ENCODE measurements at places on chromosomes 6 and 20.

DNA sequence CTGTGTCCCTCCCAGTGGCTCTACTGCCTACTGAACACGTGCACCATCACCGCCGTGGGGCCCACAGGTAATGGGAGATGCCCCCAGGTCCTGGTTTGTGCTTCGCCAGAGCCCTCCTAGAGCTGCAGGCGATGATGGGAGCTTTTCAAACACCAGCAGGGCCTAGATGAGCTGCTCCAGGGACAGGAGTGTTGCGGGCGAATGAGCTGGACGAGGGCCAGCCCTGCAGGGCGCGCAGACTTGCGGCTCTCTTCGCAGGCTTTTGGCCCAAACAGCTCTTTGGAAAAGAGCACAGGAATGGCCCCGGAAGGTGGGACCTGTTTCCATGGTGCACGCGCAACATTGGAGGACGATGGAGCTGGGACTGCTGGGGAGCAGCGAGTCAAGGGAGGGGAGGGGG lies 409.3 kb upstream of the SULF2 start:
- DNase-seq, result no peak

DNA sequence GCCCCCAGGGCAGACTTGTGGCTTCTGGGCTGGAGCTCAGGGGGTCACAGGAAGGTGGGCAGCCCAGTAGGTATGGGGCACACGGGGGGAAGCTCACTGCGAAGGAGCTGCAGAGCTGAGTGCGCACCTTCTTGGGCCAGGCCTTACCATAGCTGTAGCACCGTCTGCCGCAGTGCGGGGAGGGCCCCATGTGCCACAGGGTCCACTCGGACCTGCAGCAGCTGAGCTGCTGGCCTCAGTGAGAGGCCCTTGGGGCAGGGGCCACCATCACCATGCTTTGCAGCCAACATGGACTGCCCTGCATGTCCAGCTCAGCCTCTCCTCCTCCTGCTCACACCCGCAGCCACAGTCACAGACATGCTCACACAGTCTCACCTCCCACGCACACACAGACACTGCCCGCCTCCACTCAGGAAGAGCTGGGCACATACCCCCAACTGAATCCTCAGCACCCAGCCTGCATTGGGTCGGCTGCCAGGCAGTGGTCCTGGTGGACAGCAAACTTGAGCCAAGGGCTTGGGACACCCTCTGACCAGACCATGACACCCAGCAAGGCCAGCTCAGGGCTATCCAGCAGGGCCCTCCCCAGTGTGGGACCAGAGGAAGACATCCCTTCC lies 35.3 kb downstream of the YTHDF1 start:
- DNase-seq, result no peak

DNA sequence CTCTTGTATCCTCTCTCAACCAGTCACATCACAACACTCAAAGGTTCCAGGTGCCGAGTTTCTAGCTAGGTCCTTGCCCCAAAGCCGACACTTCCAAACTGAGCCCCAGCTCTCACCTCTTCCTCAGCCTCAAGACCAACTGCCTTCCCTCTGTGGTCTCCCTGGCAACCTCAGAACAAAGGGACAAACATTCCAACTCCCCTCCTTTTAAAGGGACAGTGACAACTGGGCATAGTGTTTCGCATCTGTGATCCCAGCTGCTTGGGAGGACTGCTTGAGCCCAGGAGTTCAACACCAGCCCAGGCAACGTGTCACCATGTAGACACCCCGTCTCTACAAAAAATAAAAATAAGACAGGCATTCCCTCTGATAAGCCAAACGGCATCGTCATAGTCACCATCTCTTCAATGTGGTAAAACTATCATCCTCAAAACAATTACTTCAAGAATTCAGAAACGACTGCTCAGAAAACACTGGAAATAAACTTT lies 11.3 kb downstream of the DIDO1 start:
- no peak for DNase-seq

DNA sequence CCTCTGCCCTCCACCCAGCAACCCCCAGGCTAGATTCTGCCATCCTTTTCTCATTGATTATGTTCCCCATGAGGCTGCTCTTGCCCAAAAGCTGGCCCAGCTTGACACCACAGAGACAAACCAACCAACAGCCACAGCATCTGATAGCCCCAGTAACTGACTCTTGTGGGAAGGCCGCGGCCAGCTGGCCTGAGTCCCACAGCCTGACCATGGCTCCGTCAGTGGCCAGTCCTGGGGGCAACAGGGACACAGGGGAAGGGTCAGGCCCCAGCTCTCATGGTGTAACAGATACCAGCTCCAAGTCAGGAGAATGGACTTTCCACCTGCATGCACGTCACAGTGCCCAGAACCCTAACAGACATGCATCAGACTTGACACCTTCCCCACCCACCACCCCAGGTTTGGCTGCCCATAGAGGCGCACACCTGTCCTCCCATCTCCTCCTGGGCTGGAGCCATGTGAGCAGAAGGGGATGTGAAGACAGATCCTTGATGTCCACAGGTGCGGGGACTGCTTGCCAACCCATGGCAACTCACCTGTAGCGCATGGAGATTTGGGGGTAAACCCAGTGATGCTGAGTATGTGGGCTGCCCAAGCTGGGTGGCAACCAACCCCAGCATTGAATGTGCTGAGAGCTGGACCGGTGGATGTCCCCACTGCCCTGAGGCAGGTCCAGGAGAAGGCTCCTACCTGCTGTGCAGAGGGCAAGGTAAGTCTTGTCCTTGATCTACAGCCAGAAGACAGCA lies 18.8 kb downstream of the RIPOR3 start:
- no peak for DNase-seq

- no peak for DNase-seq
Measured at GRCh38 chr6:147136057-147136456, 68.2 kb upstream of the STXBP5 start.

DNA sequence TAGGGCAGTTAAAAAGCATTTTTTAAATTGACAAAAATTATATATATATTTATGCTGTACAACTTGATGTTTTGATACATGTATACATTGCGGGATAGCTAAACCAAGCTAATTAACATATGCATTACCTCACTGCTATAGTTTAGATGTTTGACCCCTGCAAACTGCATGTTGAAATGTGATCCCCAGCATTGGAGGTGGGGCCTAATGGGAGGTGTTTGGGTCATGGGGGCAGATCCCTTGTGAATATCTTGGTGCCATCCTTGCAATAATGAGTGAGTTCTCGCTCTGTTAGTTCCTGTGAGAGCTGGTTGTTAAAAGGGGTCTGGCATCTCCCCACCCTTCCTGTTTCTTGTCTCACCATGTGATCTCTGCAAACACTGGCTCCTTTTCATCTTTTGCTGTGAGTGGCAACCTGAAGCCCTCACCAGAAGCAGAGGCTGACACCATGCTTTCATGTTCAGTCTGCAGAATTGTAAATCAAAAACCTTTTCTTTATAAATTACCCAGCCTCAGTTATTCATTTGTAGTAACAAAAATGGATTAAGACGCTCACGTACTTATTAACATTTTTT lies 111.8 kb downstream of the MCHR2 start:
- no peak for DNase-seq

- DNase-seq, result no peak
Measured at GRCh38 chr6:25219917-25220278, 59.3 kb upstream of the CARMIL1 start.

- DNase-seq, result no peak
Measured at GRCh38 chr6:149725785-149726184, 7.9 kb upstream of the LATS1 start.

DNA sequence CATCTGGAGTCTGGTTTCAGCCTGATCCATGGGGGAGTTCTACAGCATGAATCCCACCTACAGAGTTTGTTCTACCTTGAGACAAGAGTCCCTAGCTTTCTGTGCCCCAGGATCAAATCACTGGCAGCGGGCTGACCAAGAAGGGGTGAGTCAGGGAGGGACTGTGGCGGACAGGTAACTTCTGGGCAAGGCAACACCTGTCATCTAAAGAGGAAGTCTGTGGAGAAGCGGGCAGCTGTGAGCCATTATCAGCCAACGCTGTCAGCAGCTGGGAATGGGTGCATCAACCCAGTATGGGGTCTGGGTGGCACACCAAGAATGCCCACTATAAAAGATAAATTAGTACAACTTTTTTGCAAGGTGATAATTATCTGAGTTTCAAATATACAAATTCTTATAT lies 45.9 kb downstream of the UBE3D start:
- no peak for DNase-seq

DNA sequence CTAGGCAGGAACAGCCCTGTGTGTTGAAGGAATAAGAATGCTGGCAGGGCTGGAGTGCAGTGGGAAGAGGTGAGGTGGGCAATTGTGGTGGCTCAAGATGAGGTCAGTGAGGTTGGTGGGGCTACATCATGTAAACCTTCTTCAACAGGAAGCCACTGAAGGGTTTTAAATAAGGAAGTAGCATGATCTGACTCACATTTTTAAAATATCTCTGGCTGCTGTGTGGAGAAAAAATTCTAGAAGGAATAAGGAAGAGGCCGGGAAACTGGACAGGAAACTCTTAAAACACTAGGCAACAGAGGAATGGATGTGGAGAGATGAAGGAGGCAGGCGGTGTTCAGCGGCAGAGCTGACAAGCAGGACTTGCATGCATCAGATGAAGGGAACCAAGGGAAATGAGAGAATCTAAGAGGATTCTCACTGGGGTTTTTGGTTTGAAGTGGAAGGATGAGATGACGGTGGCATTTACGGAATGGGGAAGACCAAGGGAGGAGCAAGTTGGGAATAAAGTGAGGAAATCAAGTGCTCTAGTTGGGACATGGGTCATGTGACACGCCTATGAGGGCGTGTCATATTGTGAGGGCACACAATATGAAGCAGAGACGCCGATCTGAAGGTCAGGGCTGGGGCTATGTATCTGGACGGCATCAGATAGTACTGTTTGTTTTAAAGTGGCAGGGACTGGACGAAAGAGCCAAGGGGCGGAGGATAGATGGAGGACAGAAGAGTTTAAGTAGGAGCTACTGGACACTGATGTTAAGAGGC lies 18.2 kb downstream of the TMEM242 start:
- DNase-seq, result no peak

- no peak for DNase-seq
Measured at GRCh38 chr6:138959521-138959920, 28.5 kb downstream of the REPS1 start.

- DNase-seq, result peak; percentile 4
Measured at GRCh38 chr6:73262671-73263569, at the start of gene KHDC1. Gene KHDC1 (minus strand): TSS chr6:73263196. CDS start chr6:73242517, 20,679 bp downstream.

DNA sequence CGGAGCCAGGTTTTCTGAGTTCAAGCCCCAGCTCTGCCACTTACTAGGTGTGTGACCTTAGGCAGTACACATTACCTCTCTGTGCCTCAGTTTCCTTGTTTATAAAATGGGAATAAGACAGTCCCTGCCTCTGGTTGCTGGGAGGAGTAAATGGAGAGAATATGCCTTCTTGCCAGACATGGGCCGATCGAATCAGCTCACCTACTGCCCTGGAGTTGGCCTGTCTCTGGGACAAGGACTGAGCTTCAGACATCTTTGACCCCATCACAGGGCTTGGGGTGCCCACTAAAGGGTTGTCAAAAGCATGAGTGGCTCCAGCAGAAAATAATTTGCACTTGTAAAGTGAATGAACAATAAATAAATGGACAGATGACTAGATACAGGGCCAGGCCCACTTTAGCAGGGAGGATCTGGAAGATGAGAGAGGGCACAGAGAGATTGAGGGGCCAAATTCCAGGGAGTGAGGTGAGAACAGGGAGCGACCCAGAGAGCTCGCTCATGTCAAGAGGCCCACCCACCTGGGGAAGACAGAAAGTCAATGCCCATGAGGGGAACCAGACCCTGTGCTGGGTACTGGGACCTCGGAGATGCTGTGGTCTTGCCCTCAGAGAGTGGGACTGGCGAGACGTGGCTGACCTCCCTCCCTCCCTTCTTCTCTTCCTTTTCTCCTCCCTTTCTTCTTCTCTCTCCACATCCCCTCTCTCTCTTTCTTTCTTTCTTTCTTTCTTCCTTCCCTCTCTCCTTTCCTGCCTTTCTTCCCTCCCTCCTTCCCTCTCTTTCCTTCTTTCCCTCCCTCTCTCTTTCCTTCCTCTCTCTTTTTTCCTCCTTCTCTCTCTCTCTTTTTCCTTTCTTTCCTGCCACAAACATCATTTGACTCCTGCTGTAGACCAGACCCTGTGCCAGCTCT lies 3.9 kb upstream of the BPIFA2 start:
- DNase-seq, result no peak

GRCh38 chr20:32263398-32263954 lies 14.0 kb upstream of the KIF3B start:
- DNase-seq, result peak; percentile 18

DNA sequence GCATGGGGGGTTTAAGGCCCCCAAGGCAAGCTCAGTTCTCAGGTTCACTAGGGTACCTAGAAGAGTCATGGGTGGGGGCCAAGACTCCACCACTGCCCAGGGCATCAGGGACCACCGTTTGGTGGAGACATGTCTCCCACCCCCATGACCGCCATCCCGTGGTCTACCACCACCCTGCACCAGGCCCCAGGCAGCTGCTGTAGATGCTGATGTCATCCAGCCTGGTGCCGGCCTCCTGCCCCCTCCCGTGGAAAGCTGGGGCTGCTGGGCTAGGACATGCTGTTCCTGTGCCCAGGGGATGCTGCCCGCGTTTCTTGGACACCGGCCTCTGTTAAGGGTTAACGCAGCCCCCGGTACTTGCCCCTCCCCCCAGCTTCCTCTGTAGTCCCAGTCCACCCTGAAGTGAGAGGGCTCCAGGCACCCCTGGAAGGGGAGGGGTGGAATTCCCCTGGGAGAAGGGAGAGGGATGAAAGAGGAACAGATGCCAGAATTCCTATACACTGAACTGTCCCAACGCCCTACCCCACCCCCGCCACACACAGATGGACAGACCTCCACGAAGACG lies 587 bp downstream of the IP6K3 start:
- DNase-seq, result peak; percentile 19

GRCh38 chr6:33839399-33840047 lies 35.7 kb upstream of the MLN start:
- peak; percentile 44 for DNase-seq

DNA sequence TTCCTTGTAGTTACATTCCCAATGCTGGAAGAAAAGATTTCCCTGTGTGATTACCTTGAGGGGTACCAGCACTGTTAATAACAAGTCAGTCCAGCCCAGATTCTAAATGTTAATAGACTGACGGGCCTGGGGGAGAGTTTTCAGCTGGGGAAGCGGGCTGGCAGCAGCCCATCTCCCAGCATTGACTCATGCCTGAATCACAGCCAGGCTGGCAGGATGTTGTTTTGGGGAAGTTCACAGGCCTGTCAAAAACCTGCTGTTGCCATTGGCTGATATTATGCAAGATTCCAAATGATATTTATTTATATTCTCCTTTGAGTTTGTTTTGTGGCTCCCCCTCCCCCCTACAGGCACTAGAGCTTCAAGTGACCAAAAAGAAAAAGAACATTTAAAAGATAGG lies 213.9 kb upstream of the CNR1 start:
- DNase-seq, result peak; percentile 52

DNA sequence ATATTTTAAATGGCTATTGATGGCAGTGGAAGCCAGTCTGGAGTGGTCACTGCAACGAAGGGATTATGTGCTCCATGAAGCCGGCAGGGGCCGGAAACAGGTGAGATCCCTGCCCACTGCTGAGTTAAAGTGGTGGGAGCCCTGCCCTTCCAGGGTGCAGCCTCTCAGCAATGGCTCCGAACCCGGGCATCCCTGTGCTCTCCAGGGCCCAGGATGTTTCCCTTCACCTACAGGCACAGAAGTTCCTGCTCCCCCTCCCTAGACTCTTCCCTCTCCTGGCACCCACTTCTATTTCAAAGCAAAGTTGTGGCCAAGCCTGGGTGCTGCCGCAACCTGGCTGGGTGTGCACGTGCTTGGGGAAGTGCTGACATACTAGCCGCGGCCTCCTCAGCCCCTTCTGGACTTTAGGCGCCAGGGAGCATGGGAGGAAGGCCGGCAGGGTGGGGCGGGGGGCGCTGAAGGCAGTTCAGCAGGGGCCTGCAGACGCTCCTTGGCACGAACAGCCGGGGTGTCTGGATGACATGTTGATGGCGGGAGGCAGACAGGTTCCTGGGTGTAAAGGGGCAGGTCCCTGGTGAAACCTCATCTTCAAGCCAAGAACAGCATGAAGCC lies 452.3 kb downstream of the HTR1B start:
- no peak for DNase-seq

Data from foreskin keratinocyte (primary cell).